ENCODE measurements at places on chromosomes 16 and 17.
A peak's percentile ranks its signal among the peaks of the same experiment; 100 is the strongest.

DNA sequence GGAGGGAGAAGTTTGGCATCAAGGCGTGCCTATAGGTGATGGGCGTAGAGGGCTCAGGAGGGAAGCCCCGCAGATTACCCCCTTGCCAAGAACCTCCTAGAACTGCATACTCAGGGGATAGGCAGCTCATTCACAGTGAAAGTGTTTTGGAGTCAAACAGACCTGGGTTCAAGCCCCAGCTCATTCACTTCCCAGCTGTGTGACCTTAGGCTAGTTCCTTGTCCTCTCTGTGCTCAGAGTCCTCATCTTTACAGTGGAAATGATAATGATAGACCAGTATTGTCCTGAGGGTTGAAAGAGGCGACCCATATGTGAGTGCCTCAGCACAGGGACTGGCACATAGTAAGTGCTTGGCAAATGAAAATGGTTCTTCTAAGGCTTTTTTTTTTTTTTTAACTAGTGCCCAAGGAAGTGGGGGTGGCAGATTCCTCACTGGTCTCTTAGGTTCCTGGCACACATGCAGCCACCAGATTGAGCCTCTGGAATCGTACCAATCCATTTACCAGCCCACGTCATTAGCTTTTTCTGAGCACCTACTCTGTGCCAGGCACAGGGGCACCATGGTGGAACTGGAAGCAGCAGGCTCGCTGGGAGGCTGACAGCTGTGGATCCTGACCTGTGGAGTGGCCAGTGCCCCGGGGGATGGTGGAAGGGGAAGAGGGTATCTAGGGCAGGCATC is 75.8 kb downstream of the SREBF1 start:
- no peak for DNase-seq

DNA sequence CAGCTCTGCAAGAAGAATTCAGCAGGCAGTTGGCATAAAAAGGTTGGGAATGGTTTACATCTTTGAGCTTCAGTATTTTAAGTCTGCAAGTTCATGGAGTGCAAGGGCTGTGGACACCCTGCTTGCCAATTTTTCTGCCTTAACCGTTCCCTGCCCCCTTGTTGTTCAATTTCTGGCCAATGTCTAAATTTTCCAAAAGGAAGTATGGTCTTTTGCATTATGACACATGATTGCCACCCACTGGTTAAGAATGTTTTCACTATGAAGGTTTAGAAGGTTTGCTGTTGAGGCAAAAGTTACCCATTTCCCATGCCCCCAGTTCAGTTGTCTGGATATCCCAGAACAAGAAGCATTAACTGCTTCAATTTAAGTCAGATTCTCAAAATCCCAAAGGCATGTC is 441.9 kb downstream of the CDH13 start:
- no peak for DNase-seq

DNA sequence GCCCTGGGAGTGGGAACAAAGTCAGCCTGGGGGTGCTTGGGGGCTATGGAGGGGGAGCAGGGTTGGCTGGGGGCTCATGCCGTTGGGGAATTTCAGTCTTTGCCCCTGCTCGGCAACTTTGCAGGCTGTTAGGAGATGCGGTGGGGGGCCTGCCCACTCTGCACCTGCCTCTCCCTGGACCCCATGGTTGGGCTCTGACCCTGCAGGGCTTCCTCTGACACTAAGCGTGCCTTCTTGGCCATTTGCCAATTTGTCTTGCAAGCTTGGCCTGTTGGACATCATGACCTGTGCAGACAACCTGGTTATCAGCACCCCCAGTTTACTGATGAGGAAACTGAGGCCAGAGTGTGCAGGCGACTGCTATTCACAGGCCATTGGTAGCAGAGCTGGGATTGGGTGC is 14.6 kb downstream of the ADCY7 start:
- DNase-seq: no peak

DNA sequence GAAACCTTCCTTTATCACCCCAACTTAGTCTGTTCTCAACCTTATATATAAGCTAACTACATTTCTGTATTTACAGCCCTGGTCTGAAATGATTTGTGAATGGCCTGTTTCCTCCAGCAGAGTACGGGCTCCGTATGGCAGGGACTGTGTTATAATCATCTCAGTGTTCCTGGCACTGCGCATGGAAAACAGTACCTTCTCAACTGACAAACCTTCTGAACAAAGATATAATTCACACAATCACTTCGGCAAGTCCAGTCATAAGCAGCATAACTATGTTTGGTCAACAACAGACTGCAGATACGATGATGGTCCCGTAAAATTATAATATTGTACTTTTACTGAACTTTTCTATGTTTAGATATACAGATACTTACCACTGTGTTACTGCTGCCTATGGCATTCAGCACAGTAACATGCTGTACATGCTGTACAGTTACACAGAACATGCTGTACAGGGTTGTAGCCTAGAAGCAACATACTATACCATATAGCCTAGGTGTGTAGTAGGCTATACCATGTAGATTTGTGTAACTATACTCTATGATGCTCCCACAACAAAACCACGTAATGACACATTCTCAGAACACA is 30.0 kb downstream of the ANKFY1 start:
- no peak for DNase-seq

- DNase-seq: no peak
These were observed 36.8 kb downstream of the HS3ST3B1 start for GRCh38 chr17:14337596-14338079.

DNA sequence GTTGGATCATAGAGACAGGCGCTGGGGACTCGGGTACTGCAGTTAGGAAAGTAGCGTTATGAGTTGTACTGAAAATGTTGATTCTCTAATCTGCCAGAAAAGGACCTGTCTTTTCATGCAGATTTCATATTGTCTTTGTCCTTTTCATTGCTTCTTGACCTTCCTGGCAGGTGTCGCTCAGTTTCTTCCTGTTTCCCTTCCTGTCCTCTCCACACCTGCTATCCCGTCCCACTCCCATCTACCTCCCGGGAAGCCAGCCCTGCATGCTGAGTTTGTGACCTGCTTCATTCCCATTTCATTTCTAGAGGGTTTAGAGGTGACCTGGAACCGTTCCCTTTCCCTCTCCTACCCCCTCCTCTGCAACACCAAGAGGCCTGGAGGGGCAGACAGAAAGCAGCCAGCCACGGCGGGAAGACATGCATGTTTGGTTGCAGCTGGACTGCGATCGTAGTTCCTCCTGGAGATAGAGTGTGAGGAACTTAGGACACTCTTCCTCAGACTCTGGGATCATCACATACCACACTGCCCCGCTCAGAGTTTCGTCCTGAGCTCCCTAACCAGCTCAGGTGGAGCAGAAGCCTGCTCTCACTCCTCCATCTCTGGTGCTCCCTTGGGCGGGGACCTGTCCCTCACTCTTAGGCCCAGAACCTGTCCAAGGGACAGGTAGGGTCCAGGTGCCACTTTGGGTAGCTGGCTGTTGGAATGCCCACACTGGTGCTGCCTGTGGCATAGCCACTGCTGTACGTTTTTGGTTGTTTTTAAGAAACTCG is 23.9 kb upstream of the ARHGAP23 start:
- no peak for DNase-seq

- no peak for DNase-seq
These were observed 2.1 kb downstream of the SAMD14 start for GRCh38 chr17:50127697-50128361.

DNA sequence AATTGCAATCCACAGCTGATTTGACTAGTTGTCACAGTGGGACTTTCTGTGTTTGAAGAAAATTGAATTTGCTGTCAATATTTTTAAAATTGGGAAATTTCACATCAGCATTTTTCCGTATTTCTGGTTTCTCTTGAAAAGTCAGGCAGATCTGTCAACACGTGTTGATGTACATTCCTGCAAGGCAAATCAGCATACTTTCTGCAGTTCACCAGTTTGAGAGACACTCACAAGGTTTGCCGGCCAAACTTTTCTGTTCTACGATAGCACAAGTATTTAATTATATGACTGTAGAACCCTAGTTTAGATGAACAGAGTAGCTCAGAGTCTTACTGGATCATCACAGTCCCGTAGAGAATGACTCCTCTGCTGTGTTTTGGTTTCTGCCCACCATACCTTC is 102.0 kb downstream of the ADAMTS18 start:
- no peak for DNase-seq

GRCh38 chr16:48617711-48618148 is 7.8 kb upstream of the N4BP1 start:
- DNase-seq: peak; percentile 75

GRCh38 chr16:410516-411178 is 9.0 kb downstream of the DECR2 start:
- DNase-seq: no peak

GRCh38 chr17:77429369-77429968 is 288.7 kb downstream of the SEC14L1 start:
- DNase-seq: no peak

DNA sequence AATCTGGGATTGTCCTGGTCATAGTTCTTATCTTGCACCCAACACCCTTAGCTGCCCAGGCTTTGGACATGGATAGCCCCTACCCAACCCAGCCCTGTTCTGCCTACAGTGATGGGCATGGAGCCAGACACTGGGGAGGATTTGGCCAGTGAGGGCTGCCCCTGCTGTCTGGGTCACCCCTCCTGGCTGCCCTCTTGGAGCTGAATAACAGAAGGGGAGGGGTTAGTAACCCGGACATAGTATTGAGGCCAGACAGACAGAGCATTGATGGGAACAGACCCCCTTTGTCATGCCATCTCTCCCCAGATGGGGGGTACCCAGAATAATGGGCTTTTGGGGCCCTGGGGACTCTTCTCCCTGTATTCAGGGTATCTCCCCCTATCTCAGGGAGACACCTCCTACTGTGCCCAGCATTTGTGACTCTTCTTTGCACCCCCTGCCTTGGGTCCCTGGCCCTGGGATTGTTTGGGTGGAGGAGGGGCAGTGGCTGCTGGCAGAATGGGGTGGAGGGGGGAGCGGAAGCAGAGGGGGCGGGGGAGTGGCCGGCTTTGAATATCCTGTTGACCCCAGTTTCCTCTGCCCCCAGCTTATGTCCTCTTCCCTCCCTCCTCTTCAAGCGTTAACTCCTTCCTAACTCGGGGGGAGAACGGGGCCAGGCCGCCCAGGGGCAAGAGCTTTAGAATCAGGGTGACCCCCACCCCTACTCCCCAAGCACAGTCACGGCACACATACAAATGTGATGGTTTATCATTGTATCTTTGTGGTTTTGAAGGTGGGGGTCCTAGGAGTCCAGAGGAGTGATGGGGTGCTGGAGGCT is 17.0 kb downstream of the GJD3 start:
- peak; percentile 88 for DNase-seq

- DNase-seq: no peak
These were observed 71.2 kb upstream of the C16orf82 start for GRCh38 chr16:26995522-26995921.

DNA sequence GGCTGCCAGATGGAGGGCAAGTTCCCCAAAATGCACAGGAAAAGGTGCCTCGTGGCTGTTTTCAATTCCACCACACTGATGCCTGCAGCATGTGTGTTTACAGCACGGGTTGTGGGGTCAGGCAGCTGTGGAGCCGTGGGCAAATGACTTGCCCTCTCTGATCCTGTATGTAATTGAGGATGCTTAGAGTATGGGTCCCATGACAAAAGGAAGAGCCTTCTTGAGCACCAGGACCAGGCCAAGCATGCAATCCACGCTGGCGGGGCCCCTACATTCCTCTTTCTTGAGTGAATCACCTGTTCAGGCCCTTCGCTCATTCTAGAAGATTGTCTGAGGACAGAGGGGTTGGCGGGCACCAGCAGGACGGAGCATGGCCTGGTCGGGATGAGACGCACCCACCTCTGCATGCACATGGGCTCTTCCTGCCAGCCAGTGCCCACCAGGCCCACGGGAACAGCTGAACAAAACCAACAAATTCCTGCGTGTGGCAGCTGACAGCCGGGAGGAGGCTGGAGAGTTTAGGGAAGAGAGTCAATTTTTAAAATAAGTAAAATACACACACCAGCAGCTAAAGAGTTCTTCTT is 1.4 kb upstream of the CTRB2 start:
- DNase-seq: no peak

- DNase-seq: peak; percentile 4
These were observed 595.9 kb downstream of the WWOX start for GRCh38 chr16:78695391-78695790.

DNA sequence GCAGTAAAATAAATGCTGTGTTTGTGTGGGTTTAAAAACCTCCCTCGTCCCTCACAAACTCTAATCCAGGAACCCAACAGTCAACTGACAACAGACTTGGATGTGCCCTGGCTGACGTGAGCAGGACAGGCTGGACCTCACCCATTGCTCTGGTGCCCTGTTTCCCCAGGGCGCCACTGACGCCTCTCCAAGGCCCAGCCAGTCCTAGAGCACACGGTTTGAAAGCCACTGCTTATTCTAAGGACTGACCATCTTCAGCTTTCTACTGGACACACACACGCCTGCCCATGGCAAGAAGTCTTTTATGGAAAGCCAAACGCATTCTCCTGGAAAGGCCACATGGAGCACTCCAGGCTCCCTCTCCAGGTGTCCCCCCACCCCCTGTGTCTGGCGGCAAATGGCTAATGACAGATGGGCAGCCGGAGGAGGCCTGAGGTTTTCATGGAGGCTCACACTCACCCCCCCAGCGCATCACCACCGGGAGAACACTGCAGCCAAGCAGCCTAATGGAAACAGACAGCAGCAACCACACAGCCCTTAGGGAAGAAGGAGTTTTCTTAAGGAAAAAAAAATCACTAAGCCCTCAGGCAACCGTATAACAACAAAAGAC is 319.2 kb downstream of the SOX9 start:
- no peak for DNase-seq

DNA sequence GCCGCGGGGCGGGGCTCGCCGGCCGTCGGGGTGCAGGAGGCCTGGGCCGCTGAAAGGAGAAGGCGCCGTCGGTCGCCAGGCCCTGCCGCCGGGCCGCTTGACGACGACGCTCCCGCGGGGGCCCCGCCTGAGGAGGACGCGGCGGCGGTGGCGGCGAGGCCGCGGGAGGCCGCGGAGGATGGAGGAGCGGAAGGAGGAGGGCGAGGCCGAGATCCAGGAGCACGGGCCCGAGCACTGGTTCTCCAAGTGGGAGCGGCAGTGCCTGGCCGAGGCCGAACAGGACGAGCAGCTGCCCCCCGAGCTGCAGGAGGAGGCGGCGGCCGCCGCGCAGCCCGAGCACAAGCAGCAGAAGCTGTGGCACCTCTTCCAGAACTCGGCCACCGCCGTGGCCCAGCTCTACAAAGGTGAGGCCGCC is 430 bp downstream of the HAPSTR1 start:
- no peak for DNase-seq

DNA sequence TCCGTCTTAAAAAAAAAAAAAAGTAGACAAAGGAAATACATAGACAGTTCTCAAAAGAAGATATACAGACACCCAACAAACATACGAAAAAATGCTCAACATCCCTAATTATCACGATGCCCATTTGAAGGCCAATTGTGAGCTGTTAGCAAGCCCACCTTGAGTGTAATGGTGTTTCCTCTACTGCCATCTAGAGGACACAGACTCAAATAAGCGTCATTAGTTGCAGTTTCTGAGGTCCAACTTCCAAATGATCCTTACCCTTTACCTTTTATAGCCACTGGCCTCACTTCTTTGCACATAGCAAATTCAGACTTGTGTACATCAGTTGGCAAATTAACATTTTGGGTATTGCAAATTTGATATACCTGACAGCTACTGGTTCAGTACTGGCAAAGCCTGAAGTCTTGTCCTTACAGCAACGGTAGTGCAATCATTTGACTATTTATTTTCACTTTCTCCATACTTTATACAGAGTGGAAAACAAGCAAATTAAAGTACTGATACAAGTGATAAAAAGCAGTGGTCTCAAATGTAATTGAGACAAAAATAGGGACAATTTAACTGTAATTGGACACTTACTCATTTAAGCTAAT is 536.3 kb upstream of the EEF2KMT start:
- no peak for DNase-seq
